ENCODE measurements at places on chromosomes 12 and 14.
A peak's percentile ranks its signal among the peaks of the same experiment; 100 is the strongest.

- no peak for DNase-seq
These were observed 962.9 kb downstream of the VRK1 start for GRCh38 chr14:97760050-97760449.

DNA sequence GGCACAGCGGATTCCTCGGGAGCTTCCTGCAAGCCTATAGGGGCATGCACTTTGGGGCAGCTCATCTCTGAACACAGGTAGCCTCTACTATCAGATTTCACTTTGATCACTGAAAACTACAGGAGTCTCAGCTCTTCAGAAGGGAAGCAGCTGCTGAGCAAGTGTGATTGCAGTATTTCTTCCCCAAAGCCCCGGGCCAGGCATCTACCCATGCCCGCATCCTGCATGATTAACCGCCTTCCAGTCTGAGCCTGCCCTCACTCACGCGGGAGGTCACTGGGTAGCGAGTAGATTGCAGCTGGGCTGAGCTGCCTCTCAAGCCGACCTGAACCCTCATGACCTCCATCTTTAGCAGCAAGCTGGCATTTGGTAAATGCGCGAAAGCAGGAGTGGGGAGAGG, 334.7 kb downstream of the DPF3 start:
- no peak for DNase-seq

DNA sequence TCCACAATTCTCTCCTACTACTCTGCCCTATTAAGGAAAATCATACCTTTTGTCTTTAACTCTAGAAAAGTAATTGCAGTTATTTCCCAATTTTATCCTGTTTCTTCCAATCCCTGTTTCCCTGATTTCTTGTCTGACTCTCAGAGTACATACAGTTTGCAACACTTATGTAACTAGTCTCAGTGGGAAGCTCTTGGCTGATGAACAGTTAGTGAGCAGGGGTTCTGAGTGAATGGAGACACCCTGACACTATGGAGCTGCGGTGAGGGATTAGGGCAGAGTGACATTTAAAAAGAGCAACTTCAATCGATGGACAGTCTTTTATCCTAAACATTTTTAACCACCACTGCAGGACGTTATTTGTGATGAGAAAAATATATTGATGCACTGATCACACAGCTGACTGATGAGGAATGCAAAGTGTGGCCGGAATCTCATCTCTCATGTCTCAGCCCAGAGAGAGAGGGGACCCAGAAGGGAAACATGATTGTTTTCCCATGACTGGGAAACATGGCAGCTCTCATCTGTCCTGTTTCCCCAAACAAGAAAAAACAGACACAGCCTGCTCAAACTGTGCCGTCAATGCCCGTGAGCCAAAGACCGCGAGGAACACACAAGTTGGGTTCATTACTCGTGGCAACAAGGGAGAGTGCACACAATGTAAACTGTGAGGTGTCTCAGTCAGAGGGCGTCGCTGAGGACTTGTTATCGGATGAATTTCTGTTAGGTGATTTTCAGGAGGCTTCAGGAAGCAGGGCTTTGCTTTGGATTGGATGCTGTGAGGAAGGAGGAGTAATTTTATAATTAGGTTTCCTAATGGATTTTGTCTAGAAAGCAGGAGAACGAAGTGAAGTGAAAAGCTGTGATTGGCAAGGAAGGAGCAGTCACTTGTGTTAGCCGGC, 5.2 kb upstream of the SLC6A13 start:
- peak; percentile 2 for DNase-seq

DNA sequence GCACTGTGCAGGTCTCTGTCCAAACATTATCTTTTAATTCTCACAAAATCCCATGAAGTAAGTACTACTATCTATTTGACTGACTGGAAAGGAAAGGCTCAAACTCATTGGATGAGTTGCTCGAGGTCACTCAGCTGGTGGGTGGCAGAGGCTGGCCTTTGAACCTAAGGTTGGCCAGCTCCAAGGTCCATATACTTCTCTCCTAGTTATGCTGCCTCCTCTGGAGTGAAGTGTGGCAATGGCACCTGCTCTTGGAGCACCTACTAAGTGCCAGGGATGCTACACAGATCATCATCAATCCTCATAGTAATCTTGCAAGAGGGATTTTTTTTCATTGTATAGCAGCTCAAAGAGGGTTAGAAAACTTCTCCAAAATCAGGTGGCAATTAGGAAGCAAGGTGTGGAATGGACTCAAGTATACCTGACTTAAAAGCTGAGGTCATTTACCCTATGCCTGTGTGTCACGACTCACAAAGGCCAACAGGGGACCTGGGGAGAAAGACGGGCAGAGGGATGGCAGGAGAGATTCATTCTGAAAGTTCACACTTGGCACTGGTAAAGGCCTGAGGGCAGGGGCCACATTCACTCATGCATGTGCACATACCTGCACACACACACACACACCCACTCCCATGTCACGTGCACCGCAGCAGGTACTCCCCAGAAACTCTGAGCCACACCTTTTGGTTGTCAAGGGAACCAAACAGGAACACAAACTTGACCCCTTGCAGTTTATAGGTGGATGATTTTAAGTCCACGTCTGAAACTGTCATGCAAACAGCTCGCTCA, 146.4 kb downstream of the FOXN3 start:
- DNase-seq, result no peak

DNA sequence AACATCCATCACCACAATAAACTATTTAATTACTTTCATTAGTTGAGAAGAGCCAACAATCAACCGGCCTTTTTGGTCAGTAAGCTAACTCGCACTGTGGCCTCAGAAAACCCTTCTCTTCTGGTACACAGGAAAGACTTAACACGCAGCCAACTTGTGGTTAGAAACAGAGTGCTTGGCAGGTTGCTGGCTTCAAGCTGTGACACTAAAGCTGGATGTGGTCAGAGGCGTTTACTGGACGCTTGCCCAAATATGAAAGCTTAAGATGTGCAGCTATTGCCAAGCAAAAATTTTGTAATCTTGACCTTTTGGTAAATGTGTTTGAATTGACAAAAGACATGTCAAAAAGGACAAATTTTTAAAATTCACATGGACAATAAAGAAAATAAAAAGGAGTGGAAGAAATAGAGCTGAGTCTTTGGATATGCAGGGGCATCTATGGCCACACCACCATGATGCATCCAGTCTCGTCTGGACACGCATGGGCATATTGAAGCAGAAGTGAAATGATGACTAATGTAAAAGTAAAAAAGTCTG, 2.6 kb upstream of the KLRK1 start:
- DNase-seq, result peak; percentile 94

DNA sequence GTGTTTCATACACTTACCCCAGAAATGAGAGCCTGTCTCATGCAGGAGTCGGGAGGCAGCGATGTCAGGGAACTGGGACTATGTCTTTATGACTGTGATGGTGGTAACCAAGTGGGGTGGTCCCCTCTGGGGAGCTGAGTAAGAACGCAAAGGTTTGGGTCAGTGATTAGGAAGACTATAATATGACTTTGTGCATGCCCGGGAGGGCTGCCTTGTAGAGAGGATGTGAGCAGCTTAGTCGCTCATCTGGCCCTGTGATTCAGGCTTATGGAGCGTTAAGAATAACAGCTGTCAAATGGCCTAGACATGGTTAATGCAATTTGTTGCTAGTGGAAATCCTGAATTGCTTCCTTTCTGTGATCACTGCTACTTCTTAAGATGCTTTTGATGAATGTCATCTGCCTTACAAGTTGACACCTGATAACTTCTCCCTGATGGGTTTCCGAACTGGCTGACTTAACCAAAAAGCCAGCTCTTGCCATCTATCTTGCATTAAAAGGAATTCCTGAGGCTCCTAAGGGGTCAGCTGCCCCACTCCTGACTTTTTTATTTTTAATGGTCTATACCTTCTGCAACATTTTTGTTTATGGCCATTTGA, 35.4 kb upstream of the AACS start:
- DNase-seq, result peak; percentile 22

- no peak for DNase-seq
These were observed 157.4 kb downstream of the DACT1 start for GRCh38 chr14:58794993-58795762.

GRCh38 chr12:82055391-82055790, 296.2 kb upstream of the PPFIA2 start:
- no peak for DNase-seq

GRCh38 chr14:48452437-48452995, 777.1 kb upstream of the MDGA2 start:
- no peak for DNase-seq

GRCh38 chr12:88921434-88921833, 341.2 kb upstream of the KITLG start:
- no peak for DNase-seq

DNA sequence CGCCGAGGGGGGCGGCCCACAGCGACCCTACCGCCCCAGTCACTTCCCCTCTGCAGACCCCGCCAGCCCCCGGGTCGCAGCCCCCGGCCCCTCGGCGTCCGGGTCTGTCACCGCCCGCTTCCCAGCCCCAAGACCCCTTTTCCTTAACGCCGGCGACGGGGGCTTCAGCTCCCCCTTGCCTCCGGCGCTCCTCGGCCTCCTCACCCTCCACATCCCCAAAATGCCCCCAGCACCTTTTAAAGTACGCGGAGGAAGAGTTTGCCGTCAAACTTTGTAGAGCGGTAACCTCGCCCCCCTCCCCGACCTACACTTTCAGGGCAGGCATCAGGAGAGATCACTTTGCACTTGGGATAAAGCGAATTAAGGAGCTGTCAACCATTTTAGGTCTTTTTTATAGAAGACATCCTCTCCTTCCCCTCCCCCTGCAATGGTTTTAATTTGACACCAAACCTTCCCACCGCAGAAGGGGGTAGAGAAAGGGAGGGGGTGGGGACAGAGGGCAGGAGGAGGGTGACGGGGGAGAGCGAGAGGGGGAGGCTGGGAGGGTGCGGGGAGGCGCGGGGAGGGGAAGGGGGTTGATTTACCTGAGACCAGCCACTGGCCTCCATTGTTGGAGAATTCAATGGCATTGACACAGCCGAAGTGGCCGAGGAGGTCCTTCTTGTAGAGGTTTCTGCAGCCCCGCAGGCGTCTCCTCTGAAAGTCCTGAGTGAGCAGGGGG, 578 bp downstream of the DCAF5 start:
- DNase-seq, result peak; percentile 64

DNA sequence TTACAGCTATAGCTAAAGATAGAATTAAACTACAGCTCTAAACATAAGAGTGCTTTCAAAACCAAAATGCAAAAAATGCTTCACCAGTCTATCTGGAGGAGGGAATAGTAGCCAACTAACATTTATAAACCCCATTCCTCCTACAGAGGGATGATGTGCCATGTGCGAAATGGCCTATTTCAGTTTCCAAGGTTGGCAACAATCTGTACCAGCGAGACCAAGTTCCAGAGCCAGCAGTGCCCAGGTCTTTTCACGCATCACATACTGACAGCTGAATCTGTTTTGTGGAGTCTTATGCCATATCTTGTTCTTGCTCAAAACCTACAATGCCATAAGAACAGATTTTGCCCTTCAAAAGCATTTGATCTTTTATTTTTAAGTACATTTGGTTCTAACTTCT, 24.5 kb downstream of the NELL2 start:
- no peak for DNase-seq

- peak; percentile 39 for DNase-seq
These were observed 196.2 kb downstream of the ITPR2 start for GRCh38 chr12:26636710-26637328.

GRCh38 chr12:122182887-122183587, at the start of gene LRRC43:
TSS of gene LRRC43 (plus strand) at chr12:122183123. CDS start at chr12:122183145, 22 bp downstream.
- DNase-seq, result peak; percentile 18

GRCh38 chr12:30877105-30877875, 49.3 kb upstream of the TSPAN11 start:
- no peak for DNase-seq

DNA sequence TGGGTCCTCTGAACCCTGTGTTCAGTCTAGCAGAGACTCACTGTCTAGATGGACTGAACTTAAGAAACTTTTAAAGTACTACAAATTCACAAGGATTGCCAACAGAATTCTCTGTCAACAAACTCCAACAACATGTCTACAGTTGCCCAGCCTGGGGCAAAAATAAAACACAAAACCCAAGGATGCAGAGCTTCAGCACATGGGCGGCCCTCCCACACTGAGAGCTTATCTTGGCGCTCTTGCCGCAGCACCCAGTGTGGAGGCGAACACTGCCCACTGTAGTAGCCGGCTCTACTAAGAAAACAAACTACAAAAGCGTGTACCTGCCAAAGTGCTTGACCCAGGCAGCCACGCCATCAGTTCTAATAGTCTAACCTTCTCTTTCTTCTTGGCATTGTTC, 66.7 kb downstream of the PTPN21 start:
- no peak for DNase-seq

GRCh38 chr14:91123201-91123600, 9.3 kb downstream of the DGLUCY start:
- DNase-seq, result no peak

GRCh38 chr12:128817111-128818015, 6.4 kb downstream of the SLC15A4 start:
- DNase-seq, result no peak

Data from fibroblast of skin of scalp (primary cell).